CD4-positive, alpha-beta T cell (primary cell): ENCODE measurements at places on chromosomes 12 and 14.

- peak; percentile 72 for DNase-seq
Measured at GRCh38 chr12:1117970-1118563, 127.0 kb downstream of the ERC1 start.

GRCh38 chr12:68403711-68404110 is 71.5 kb upstream of the MDM1 start:
- DNase-seq, result no peak

DNA sequence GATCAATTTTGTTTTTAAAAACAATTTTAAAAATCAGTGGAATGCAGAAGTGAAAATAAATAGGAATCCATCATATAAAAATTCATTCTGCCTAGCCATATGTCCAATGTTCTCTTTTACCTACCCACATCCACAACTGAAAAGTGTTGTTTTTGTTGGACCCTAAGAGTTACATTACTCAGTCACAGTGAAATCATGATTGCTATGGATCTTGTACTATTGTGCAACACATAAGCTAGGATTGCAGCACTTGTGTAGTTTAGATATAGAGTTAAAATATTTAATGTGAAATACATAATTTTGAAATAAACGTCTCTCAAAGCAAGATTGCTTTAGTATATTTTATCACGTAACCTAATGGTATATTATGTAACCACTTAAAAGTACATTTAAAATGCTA is 213.3 kb upstream of the CLEC14A start:
- DNase-seq, result no peak

DNA sequence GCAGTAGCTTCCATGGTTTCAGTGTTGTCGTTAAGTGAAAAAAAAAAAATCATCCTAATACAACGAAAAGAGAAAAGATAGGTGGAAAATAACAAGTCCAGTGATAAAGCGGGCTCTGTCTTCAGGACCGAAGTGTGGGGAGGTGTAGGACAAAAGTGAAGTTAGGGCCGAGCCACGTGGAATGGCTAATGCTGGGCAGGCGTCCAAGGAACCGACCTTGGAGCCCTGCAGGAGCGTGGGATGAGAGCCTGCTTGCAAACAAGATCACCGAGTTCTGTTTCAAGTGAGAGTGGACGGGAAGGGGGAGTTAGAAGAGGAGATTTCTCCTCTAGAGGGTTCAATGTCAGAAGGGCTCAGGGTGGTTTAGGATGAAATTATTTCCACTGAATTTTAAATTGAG is 22.2 kb downstream of the A2ML1 start:
- no peak for DNase-seq

- no peak for DNase-seq
Measured at GRCh38 chr12:1246637-1247036, 255.6 kb downstream of the ERC1 start.

DNA sequence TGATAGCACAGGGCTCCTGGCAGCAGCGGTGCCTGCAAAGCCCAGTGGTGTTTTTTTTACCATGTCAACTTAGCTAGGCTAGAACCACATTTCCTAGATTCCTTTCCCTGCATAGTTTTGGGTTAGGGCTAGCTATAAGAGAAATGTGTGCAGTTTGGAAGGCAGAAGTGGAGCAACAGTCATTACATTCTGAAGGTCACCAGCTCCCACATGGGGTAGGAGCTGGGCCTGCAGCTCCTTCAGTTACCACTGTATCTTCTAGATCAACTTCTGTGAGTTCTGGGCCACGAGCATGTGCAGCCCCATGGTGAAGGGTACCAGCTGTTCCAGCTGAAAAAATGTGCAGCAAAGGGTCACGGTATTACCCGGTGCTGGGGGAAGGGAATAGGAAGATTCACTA is 2.3 kb upstream of the SLC25A3 start:
- DNase-seq, result no peak

DNA sequence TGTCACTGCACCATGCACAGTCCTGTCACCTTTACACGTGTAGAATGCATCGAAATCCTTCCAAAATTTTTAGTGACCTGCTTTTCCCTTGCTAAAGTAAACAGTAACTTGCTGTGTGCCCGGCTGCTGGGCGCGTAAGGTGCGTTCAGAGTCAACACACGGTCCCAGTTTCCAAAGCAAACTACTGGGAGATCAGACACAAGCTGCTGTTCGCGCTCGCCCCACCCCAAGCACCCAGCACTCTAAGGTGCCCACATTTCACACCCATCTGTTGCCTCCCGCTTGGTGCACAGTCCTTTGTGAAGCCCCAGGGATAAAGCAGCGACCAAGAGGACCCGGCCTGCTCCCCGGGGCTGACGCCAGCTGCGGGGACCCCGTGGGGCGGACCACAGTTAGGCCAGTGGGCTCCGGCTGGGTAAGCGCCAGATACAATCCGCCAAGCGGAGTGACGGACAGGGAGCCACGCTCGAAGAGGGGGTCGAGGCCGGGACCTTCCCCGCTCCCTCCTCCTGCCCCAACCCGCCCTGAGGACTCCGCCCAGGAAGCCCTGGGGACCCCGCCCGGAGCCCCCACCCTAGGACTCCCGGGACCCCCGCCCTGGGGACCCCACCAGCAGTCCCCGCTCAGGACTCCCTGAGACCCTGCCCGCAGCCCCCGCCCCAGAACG is 633 bp downstream of the STX2 start:
- no peak for DNase-seq

- no peak for DNase-seq
Measured at GRCh38 chr12:4296751-4297150, 23.2 kb downstream of the CCND2 start.
